ENCODE measurements at places on chromosomes 2 and 18.

DNA sequence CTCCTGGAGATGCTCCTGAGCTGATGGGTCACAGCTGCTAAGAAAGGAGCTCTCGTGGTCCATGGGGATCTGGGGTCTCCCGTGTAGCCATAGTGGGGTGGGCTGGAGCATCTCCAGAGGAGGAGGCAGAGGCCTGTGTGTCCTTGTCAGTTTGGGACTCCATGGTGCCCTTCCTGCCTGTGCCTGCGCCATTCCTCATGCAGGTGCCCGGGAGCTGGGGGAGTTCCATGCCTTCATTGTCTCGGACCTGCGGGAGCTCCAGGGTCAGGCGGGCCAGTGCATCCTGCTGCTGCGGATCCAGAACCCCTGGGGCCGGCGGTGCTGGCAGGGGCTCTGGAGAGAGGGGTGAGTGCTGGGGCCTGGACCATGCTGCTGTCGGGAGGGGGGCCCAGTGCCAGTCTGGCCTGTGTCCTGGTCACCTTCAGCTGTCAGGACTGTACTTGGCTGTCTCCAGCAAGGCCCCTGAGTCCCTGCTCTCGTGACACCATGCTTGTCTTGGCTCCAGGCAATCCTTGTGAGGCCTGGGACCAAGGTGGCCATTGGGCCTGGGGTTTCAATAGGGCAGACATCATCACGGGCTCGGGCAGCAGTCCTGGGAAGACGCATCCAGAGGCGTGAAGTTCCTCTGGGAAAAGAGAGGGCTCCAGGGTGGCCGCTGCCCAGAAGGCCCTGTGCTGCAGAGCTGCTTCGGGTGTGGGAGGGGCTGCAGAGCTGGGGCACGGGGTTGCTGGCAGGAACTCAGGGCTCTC is 7.3 kb downstream of the CAPN10 start:
- DNase-seq, result no peak

DNA sequence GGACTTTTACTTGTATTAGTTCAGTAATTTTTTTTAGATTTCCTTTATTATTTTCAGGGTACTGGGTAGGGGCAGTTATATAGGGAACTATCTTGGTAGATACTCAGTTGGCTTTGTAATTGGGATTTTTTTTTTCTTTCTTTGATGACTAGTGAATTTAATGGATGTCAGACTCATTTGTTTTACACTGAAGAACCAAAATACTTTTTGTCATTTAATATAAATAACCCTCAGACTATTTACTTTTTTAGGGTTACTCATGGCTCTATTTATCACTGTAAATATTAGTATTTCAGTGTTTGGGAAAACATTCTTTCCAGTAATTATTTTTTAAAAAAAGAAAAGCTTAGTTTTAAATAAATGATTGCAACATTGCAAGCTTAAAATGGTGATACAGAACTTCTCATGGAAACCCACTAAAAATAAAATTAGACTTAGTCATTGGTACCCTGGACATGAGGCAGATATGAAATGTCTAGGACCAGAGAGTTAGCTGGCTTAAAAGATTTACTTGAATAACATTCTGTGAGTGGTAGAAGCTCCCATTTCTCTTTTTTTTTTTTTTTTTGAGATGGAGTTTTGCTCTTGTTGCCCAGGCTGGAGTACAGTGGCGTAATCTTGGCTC is 74.4 kb upstream of the CYP20A1 start:
- no peak for DNase-seq

DNA sequence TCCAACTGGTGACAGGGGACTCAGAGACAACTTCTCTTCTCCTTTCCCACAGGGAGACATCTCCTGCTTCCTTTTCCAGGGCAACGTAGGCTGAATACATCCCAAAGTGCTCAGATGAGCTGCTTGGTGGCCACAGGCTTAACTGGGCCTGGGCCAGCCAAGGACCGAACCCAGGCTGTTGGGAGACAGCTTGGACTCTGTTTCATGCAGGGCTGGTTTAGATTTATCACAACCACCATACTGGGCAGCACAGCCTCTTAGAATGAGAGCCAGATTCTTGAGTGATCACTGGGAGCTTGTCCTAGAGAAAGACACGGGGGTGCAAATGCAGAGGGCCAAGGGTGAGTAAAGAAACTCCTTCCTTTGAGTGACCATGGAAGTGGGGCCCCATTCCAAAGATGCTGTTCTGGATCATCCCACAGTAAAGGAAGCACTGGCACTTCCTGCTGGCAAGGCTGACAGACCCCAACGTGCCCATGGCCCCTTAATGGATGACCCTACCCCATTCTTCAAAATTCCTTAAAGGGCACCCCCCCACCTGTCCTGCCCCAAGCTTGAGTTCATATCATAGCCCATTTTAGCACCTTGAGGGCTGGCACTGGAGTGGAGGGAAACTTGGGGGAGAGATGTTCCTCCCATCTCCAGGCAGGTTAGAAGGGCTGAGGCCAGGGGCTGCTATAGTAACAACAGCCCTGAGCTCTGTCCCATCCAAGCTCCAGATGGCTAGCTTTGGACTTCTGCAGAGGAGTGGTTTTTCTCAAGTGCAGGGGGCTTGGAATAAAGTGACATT is 84.1 kb downstream of the CAPN13 start:
- DNase-seq, result no peak

DNA sequence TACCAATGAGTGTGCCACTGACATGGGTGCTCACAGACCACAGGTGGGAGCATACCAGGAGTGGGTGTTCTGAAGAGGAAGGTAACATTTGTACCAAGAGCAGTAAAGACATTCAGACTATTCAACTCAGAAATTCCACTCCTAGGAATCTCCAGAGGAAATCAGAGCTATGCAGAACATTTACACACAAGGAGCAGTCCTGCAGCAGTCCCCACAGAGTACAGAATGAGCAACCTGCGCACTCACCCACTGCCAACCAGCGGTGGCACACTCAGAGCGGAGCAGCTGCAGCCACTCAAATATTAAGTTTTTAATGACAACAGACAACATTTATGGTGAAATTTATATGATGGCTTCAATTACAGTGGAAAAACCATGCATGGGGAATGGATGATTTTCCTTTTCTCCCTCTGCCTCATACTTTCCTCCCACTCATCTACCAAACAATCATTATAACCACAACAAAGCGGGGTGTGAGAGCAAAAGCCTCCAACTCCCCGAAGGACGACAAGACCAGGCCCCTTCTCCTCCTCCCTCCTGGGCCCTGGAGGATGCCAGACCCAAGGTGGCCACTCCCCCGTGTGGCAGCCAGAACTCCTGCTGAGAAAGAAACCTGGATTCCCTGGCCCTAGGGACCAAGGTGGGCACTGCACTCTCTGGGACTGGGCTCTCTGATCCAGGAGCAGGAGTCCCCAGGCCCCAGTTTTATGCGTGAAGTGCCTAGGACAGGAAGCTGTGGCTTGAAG is 5.4 kb downstream of the HS6ST1 start:
- DNase-seq, result no peak

GRCh38 chr2:23601301-23601965 is 216.5 kb downstream of the KLHL29 start:
- DNase-seq, result no peak
